ENCODE measurements at places on chromosomes 7 and 10.

DNA sequence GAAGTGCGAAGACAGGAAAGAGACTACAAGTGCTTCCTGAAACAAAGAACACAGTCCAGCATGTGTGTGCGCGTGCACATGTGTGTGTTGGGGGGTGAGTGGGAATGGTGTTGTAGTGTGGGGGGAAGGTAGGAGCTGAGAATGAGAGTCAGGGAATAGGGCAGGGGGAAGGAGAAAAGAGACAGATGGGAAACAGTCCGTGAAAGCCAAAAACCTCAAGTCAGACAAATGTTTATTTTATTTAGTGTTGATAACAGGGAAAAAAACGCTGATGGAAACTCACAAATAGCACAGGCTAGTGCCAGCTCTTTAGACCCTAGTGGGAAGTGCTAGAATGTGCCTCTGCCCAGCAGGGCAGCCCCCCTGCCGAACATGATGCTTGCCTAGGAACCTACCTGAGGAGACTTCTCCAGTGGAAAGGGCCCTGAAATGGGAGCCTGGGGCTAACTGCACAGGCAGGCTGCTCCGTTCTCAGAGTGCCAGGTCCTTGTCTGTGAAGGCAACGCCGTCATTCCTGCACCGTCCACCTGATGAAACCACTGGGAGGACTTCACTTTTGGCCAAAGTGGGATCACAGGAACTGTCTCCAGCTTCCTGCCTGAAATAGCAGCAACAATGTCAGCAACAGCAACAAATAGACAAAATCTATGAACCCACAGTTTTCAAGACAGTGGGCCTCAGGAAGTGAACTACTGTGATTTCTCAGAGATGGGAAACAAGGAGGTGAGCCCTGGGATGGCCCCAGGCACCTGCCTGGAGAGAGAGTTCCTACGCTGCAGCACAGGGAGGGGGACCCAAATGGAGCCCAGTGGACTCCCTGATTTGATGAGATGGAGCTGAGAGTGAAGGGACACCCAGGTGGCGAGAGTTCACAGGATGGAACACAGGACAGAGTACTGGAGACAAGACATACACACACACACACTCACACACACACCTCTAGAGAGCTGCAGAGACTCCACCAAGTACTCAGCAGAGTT is 379.7 kb downstream of the RPS24 start:
- no peak for DNase-seq

- no peak for DNase-seq
Observed at GRCh38 chr10:127398971-127399365, 150.1 kb upstream of the NPS start.

DNA sequence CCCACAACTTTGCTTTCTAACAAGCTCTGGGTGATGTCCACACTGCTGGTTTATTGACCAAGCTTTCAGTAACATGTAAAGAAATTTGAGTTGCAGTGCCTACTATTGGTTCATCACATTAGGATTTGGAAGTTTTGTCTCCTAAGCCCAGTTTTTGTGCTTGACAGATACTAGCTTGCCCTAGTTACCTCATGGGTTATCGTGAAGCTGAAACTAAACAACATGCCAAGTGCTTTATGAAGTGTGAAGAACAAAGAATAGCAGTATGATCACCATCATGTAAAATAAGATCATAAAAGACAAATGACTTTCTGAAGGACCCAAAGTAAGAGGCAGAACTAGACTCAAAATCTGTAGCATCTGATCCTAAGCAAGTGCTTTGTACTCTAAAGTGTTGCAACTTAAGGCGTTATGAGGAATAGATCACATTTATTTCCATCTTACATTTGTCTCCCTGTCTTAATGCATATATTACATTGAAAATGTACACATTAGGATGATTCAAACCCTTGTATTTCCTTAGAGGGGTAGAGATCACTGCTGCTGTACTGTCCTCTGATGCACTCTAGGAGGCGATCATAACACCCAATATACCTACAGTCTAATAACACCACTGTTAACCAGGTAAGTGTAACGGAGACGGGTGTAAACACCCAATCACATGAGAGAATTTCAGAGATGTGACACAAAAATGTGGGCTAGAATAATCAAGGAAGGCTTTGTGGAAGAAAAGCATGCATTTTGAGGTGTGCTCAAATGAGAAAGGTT is 71.3 kb downstream of the NRCAM start:
- DNase-seq = no peak

DNA sequence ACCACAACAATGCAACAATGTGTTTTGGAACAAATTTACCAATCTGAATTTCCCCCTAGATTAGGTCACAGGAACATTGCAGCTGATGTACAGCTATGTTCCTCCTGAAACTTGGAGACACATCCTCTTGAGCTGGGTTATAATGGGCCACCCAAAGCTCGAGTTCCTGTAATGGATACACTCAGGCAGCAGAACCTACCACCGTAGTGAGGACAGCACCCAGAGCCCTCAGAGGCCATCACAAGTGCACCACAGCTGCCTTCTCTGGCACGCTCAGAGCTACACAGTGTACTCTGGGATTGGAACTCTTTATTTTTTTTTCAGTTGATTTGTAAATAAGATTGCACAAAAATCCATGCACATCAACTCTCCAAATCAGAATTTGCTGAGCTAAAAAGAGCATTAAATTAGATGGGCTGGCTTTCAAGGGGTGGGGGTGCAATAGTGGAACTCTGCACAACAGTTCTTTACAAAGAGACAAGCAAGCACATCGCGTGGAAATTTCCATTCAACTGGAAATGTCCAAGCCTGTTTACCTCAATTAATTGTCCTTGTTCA is 56.7 kb downstream of the EGFR start:
- no peak for DNase-seq

- DNase-seq = no peak
Observed at GRCh38 chr7:127391591-127392181, 822 bp downstream of the ZNF800 start.

DNA sequence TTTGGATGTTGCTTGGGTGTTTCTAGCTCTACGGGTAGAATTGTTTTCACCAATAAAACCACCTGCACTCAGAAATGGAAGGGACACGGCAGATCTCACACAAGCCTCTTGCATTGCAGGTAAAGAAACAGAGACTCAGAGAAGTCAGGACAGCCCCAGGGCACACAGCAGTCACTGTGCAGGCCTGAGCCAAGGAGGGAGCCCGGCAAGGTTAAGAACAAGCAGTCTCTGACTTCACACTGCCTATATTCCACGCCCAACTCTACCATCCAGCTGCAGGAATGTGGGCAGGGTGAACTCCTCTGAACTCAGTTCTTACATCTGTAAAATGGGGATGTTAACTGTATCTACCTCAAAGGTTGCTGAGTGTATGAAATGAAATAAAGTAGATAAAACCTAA is 15.4 kb downstream of the CHST15 start:
- no peak for DNase-seq

GRCh38 chr7:81506609-81507008 is 263.2 kb downstream of the HGF start:
- no peak for DNase-seq

- peak; percentile 62 for DNase-seq
Observed at GRCh38 chr7:135320268-135320667, 86.6 kb downstream of the STRA8 start.

- no peak for DNase-seq
Observed at GRCh38 chr7:140062118-140062527, 628 bp downstream of the PARP12 start.

- no peak for DNase-seq
Observed at GRCh38 chr7:142000244-142000643, 4.6 kb downstream of the MGAM start.

GRCh38 chr10:74925291-74925690 is 98.9 kb downstream of the KAT6B start:
- DNase-seq = no peak

- peak; percentile 45 for DNase-seq
Observed at GRCh38 chr7:158782761-158783401, 46.4 kb downstream of the ESYT2 start.

GRCh38 chr7:151008511-151009323 is 15.6 kb downstream of the ATG9B start:
- no peak for DNase-seq

- DNase-seq = no peak
Observed at GRCh38 chr7:134907000-134907399, 79.3 kb upstream of the AGBL3 start.

- no peak for DNase-seq
Observed at GRCh38 chr10:111485767-111486166, 408.9 kb downstream of the ADRA2A start.

All from SHP77 treated with DMSO at 0.1 percent for 48 hours (cell line).